ENCODE measurements at places on chromosomes 12 and 14. TPM values are rescaled to one million over a fixed set of nuclear protein-coding genes. Genes with fewer than 3 reads are reported as not detected.

DNA sequence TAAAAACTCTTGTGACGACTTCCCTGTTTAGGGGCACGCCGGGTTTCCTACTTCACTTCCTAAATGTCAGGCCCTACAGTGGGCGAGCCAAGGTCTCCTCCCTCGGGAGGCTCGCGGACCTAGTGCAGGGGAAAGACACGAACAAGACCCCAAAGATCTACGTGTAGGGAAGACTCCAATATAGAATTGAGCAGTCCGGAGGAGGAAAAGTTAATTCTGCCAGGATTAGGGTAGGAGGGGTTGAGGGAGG lies 564 bp downstream of the ATXN3 start:
- H3K27me3 ChIP-seq: no peaks in the 10 kb centered on the region
- peaks cover 27% of the 10 kb centered on the region for H3K4me1 ChIP-seq
- no peak for DNase-seq
- H3K36me3 ChIP-seq: peaks cover 2% of the 10 kb centered on the region
- peak overlapping the region; percentile 88 for H3K27ac ChIP-seq

DNA sequence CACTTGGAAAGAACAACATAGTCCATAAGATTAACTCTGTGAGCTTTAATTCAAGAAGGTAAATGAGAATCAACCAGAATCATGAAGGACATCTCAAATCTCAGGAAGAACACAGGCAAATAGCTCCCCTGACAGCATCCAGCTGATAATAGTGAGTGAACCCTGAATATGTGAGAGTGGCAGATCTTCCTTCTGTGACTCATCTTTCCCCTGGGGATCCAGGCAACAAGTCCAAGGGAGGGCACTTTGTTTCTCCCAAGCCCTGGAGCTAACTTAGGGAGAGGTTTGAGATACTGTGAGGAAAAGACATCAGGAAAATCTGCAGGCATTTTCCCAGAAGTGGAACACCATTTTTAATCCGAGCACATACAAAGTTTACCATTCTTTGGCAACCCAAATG lies 763.9 kb upstream of the MGAT4C start:
- DNase-seq: no peak
- no peak overlapping the region for H3K27ac ChIP-seq
- no peaks in the 10 kb centered on the region for H3K27me3 ChIP-seq
- no peak overlapping the region for H3K4me3 ChIP-seq
- no peaks in the 10 kb centered on the region for H3K36me3 ChIP-seq

DLGAP5 gene
- 84.8 TPM for total RNA-seq

TAS2R13 gene
- total RNA-seq: 1.0 TPM

MUCL1 gene
- total RNA-seq: not detected

Data from activated naive CD8-positive, alpha-beta T cell treated with anti-CD3 and anti-CD28 coated beads, Interleukin-2, amount 10 ng/mL, durations not matched to agents 7 days and 5 days (primary cell).